ENCODE measurements at places on chromosomes 16 and 17.
A peak's percentile ranks its signal among the peaks of the same experiment; 100 is the strongest.

DNA sequence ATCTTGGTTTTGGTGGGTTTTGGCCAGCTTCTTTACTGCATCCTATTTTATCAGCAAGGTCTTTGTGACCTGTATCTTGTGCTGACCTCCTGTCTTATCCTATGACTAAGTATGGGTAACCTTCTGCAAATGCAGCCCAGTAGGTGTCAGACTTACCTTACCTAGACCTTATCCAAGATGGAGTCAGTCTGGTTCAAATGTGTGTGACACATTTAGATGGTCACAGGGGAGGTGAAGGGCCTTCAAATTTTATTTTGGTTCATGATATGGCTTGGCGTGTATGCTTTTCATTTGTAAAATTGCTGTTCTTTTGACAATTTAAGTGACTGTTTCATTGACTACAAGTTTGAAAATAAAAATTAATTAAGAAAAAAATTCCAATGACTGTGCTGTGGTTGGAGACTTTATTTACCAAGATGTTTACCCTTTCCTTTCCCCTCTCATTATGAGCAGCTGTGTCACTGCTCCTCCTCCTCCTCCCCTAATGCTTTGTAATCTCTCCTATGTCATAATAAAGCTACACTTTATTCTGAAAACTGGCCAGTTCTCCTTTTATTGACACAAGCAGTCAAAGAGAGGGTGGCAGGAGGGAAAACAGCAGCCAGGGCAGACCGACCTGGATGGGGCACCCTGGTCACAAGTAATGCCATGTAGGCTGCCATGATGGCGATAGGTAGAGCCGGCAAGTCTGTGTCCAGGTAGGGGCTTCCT lies 49.4 kb downstream of the TNFRSF13B start:
- peak; percentile 43 for DNase-seq

- DNase-seq = no peak
Measured at GRCh38 chr17:7673239-7673638, 14.1 kb downstream of the TP53 start.

- DNase-seq = no peak
Measured at GRCh38 chr16:938136-938535, 32.6 kb downstream of the LMF1 start.

DNA sequence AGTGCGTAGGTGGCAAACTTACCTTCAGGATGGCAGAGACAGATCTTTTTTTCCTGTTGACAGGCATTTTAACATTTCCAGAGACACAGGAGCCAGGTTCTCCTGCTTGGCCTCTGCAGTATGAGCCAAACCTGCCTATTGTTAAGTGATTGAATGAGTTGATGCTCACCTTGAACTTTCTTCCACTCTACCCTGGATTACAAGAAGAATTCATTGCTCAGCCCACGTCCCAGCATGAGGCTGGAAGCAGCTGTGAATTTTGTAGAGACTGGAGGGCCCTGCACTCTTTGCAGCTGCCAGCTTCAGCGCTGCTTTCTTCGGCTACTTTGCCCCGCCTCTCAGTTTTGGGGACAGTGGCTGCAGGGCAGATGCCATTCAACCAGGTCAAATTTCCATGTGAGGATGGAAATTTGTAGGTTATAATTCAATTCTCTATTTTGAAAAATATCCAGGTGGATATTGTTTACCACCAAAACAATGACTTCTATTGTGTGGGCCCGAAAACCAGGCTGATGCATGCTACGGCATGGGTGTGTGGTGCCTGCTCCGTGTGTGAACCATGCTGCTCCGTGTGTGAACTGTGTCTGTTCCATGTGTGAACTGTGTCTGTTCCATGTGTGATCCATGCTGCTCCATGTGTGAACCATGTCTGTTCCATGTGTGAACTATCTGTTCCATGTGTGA lies 75.2 kb upstream of the METTL9 start:
- no peak for DNase-seq

GRCh38 chr17:72396121-72396520 lies 275.3 kb downstream of the SOX9 start:
- no peak for DNase-seq

DNA sequence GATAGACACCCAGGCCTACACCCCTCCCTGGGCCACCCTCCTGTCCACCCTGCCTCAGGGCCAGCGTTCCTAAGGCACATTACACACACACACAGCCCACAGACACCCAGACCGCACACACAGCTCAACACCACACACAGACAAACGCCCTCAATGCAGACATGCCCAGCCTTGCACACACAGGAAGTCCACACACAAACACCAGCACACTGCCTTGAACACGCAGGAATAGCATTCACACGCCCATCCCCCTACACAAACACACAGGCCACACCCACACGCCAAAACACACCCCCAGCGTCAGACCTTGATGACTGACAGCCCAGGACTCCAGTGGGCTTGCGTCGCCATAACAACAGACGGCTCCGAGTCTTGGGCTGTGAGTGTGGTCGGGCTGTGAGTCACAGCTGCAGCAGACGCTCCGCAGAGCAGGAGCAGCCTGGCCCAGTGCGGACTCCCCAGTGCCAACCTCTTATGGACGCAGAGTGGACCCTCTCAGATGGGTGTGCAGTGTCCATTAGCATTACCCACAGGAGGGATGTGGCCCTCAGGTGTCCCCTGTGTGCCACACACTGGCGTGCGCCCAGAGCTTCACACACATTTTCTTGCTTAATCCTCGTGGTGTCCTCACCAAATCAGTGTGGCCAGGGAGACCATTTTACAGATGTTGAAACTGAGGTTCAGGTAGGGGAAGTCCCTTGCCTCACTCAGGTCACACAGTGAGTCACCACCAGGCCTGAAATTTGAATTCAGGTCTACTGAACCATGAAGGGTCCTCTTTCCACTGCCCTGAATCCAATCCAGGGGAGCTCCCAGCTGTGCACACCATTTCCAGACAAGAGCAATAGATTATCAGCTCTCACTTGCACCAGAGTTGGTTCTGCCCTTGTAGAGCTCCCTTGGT lies 17.8 kb upstream of the RAI1 start:
- DNase-seq = peak; percentile 94

GRCh38 chr16:4376126-4376892 lies 4.7 kb downstream of the VASN start:
- no peak for DNase-seq

- DNase-seq = no peak
Measured at GRCh38 chr16:586047-586644, 3.7 kb upstream of the RAB40C start.

DNA sequence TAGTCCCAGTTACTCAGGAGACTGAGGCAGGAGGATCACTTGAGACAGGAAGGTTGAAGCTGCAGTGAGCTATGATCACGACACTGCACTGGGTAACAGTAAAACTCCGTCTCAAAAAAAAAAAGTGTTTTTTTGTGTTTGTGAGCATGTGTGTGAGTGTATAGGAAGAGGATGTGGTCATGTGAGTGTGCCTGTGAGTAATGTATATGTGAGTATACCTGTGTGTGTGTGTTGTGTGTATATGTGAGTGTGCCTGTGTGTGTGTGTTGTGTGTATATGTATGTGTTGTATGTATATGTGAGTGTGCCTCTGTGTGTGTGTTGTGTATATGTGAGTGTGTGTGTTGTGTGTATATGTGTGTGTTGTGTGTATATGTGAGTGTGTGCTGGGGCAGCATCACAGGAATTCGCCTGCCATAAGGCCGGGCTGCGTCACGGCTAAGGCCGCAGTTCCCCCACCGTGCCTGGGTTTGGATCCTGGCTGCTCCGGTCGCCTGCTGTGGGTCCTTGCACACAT lies 21.4 kb upstream of the NPTX1 start:
- DNase-seq = no peak

DNA sequence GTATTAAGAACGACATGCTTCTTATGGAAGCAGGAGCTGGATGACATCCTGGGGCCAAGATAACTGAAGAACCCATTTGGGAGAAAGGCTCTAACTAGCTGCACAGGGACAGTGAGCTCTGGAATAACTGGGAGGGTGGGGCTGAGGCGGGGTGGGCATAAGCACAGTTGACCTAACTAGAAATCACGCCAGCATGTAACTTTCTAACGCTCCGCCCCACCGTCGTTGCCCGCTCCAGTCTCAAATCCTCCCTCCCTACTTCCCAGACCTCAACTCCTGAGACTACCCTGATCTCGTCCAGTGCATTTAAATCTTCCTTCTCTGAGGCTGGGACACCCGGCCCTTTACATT lies 436 bp downstream of the PHB1 start:
- peak; percentile 13 for DNase-seq

DNA sequence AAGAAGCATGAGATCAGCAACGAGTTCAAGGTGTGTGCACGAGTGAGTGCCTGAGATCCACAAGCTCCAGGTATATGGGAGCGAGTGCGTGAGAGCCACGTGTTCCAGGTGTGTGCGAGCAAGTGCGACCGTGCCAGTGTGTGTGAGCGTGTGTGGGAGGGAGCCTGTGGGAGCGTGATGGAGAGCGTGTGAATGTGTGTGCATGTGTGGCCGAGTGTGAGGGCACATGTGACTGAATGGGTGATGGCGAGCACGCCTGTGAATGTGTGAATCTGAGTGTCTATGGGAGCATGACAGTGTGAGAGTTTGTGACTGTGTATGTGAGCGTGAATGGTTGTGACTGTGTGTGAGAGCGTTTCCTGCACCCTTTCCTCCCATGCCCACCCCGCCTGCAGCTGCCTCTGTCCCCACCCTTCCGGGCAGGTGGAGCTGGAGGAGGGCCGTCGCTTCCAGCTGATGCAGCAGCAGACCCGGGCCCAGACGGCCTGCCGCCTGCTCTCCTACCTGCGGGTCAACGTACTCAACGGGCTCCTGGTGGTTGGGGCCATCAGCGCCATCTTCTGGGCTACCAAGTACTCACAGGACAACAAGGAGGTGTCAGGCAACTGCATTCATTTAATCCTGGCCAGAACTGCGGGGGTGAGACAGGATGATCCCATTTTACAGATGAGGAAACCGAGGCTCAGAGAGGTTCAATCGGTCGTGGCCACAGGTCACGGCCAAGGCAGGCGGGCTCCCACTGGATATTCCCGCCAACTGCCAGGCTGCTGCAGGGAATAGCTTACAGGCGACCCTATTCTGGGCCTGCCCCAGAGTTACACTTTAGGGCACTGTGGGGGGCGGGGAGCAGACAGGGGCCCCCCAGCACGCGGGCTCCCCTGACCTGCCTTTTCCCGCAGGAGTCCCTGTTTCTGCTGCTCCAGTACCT lies 3.7 kb downstream of the TMC8 start:
- peak; percentile 78 for DNase-seq

DNA sequence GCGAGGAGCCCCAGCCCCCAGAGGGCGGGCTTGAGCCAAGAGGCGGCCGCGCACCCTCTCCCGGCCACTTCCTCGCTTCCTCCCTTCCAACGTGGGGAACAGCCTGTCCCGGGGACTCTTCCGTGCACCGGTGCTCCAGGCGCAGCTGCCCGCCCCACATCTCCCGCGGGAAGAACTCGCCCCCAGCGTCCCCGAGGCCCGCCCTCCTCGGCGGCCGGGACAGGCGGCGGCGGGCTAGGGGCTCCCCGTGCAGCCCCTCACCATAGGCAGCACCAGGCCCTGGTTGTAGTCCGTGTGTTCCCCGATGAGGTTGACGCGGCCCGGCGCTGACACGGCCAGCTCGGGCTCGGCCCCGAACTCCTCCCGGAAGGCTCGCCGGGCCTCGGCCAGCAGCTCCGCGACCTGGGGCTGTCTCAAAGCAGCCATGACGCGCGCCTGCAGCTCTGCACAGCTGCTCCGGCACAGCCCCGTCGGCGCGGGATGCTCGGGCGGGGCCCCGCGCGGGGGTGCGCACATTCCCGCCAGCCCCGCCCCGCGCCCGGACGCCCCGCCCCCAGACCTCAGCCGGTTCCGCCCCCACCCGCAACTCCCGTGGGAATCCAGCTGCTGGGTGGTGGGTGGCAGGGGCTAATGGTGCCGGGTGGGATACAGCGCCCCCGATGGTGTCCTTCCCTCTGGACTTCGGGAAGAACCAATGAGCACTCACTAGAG lies at the start of gene GALK1:
GALK1 (minus strand) TSS at position 482 of the 711 bp plus-strand sequence; CDS start at position 426, 56 bp downstream.
- peak; percentile 78 for DNase-seq

GRCh38 chr17:80869481-80870145 lies 122.0 kb upstream of the CHMP6 start:
- DNase-seq = no peak

Data from epithelial cell of esophagus (primary cell).